Omental fat pad (tissue), 4 donors: ENCODE measurements at places on chromosomes 7 and 10. TPM values are rescaled to one million over a fixed set of nuclear protein-coding genes. Genes with fewer than 3 reads are reported as not detected.

DNA sequence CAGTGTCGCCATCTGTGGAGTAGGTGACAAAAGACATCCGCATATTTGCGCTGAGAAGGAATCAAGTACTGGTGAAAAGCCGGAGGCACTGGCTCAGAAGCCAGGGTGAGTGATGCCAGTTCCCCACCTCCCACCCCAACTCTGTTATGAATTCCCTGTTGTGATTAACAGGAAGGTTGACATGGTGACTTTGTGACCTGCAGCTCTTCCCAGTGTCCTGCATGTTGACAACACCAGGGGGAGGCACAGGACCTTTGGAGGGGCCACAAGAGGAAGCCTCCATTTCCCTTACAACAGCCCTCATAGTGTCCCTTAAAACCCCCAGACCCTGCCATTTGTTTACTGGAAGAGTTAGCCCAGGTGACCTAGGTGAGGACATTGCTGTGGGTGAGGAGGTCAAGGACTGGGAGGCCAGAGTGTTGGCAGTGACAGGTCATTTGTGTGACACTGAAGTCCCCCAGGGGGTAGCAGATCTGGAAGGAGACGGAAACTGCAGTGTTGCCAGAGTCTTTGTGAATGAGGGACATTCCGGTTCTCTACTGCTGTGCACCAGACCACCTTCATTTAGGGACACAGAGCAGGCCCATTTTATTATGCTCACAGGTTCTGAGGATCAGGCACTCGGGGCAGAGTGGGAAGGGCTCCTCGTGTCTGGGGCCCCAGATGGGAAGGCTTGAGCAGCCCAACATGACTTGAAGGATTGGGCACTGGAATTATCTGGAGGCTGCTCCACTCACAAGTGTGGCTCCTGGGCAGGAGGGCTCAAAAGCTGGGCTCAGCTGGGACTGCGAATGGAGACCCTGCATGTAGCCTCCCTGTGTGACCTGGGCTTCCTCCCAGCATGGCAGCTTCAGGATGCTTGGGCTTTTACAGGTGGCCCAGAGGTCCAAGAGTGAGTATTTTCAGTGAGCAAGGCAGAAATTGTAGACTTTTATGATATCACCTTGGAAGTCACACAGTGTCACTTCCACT is 13.0 kb upstream of the ANTXRL start:
- DNase-seq = no peak

- DNase-seq = no peak
These were observed 567.6 kb downstream of the PTPRN2 start for GRCh38 chr7:158019726-158020705.

- DNase-seq = peak; percentile 72
These were observed at the start of the genes BCCIP and UROS for GRCh38 chr10:125822878-125823662. BCCIP (plus strand) TSS chr10:125823546; CDS start chr10:125823558, 12 bp downstream. UROS (minus strand) TSS chr10:125823258; CDS start chr10:125816499, 6,759 bp downstream.

- DNase-seq = no peak
These were observed 206.8 kb upstream of the MTPN start for GRCh38 chr7:136183981-136184380.

GRCh38 chr10:598415-599170 is 90.9 kb downstream of the DIP2C start:
- DNase-seq = no peak

DNA sequence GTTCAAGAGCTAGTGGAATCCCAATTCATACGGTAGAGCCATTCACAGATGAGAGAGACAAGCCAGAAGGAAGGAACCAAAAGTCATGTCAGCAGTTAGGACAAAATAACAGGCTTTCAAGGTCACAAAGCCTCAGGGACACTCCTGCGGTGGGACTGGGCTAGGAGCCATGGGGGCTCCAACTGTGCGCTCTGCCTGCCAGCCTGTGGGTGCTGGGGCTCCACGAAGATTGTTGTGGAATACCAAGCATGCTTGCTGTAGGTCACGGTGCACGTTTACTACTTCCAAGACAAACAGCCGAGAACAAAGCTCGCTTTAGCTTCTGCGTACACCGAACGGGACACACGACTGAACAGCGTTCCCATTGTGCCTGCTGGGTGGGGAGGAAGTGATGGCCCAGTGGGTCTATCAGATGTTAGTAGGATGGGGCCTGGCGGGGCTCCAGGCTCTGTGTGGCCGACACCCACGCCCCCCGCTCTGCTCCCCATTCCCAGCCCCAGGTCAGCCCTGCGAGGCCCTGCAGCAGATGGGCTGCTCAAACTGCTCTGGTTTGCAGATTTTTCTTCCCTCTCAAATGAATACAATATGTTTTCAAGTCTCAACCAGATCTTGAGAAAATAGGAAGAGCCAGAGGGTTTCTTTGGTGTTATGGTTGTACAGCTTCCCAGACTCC is 158.9 kb downstream of the EGFR start:
- DNase-seq = no peak

- DNase-seq = no peak
These were observed 103.5 kb downstream of the AGMO start for GRCh38 chr7:15457990-15458955.

- DNase-seq = no peak
These were observed 123.4 kb upstream of the PDLIM1 start for GRCh38 chr10:95414016-95414830.

DNA sequence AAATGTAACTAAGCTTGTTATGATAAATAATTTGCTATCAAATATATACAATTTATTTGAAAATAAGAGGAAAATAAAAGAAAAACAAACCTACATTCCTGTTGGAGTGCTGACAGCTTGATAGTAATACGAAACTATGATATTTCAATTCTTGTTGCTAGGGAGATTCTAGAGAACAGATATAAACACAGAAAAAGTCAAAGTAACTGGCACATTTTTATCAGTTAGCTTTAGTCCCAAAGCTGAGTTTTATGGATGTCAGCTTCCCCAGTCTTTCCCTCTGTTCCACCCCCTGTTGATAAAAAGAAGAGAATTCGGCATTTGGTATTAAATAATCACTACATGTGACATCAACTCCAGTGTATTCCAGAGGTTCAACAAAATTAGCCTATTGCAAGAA is 1134.0 kb downstream of the XPNPEP1 start:
- DNase-seq = no peak

DNA sequence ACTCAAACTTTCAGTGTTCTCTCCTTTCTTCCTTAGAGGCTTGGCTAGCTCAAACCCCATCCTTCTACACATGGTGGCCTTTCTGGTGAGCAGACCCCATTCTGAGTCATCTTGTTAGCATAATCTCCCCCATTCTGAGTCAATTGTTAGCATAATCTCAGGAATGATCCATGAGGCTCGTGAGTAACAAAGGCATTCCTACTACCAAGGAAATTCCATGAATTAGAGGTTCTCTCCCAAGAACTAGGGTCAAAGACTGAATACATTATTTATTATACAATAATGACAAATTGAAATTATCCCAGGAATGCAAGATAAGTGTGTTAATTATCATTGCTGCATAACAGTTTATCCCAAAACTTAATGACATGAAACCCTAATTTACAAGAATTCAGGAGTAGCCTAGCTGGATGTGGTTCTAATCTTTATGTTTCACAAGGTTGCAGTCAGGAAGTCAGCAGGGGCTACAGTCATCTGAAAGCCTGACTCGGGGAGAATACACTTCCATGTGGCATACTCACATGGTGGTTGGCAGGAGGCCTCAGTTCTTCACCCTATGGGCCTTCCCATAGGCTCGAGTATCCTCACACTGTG is 100.2 kb downstream of the MMRN2 start:
- DNase-seq = no peak

- no peak for DNase-seq
These were observed 163.4 kb downstream of the RAPGEF5 start for GRCh38 chr7:22193450-22193983.

- no peak for DNase-seq
These were observed 84.3 kb upstream of the CACNA2D1 start for GRCh38 chr7:82527851-82528250.

- no peak for DNase-seq
These were observed 186.1 kb downstream of the PRKG1 start for GRCh38 chr10:51260376-51260775.

- no peak for DNase-seq
These were observed 173.2 kb downstream of the EBF3 start for GRCh38 chr10:129790715-129791446.

- DNase-seq = no peak
These were observed 982.0 kb downstream of the SORCS1 start for GRCh38 chr10:106182542-106182941.

DNA sequence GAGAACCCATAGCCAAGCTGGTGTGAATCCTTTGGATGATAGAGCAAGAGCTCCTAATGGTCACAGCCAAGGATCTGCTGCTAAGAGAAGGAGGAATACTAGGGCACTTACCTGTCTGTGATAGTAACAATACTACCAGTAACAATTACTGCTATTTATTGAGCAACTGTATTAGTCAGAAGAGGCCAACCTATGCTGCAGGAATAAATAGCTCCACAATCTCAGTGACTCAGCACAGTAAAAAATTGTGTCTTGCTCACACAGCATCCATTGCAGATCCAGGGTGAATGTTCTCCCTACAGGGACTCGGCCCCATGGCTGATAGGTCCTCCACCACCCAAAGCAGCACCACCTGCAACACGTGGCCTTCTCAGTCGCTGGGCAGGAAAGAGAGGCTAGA is 257.6 kb upstream of the ZMIZ1 start:
- no peak for DNase-seq

- peak; percentile 23 for DNase-seq
These were observed 48.3 kb downstream of the PDGFA start for GRCh38 chr7:471191-471865.

DNA sequence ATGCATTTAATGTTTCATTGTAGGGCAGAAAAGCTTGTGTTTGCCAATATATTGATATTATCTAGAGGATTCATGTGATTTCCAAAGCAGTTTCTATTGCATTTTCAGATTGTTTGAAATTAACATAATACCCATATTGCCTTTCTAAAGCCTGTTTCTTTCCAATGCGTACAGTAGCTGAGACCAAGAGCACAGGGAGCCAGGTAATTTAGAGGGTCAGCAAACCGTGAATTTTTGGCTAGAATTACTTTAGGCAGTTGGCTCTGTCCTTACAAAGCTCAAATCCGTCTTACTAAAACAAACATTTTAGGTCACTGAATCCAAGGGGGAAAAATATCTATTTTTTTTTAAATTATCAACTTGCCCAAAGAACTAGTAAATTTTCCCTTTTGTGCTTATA is 604.9 kb upstream of the ADARB2 start:
- no peak for DNase-seq

- DNase-seq = no peak
These were observed 107.2 kb upstream of the STEAP1B start for GRCh38 chr7:22607180-22607579.

DNA sequence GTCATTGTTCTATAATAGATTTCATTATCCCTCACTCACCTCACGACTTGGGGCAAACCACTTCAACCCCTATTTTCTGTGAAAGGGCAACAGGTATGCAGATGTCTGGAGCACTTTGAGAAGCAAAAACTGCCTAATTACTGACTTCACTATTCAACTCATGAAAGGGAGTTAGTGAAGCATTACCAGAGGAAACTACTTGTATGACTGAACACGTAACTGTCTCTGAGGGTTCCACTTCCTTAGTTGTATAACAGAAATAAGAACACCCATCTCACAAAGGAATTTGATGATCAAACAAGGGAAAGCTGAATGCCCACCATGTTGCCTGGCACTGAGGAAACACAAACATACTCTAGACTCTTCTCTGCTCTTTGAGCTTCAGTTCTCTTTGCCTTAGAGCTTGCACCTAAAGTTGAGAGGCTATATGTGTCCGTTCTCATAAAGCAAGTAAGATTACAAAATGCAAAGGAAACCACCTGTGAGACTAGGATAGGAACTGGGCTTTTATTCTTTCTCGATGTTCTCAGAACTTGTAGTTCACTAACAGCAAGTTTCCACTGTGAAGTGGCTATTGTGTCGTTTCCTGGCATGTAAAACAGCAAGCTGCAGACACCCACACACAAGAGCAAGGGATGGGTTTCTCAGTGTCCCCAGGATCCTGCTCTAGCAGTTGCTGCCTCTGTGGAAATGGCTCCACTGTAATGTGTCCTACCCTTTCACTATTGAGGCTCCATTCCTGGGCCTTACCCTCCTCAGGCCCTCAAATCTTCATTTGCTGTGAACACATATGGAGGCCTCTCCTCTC is 2.6 kb downstream of the TMEM243 start:
- DNase-seq = no peak

DNA sequence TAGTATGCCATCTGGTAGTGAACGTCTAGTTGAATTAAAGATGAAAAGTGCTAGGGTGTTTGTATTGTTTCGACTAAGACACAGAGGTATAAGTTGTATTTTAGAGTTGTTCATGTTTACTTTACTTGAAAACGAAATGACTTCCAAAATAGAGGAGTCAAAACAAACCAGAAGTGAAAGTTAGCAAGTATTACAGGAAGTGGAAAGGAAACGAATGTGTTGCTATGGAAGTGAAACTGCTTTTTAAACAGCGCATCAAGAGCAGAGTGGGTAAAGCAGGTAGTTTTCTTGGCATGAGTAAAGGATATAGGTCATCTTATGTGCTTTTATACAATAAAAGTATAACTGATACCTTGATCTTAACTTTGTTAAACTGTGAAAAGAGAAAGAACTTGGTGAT is 20.0 kb upstream of the GALNTL5 start:
- DNase-seq = no peak

- DNase-seq = no peak
These were observed 1.1 kb downstream of the NDUFB2 start for GRCh38 chr7:140697447-140698143.

DNA sequence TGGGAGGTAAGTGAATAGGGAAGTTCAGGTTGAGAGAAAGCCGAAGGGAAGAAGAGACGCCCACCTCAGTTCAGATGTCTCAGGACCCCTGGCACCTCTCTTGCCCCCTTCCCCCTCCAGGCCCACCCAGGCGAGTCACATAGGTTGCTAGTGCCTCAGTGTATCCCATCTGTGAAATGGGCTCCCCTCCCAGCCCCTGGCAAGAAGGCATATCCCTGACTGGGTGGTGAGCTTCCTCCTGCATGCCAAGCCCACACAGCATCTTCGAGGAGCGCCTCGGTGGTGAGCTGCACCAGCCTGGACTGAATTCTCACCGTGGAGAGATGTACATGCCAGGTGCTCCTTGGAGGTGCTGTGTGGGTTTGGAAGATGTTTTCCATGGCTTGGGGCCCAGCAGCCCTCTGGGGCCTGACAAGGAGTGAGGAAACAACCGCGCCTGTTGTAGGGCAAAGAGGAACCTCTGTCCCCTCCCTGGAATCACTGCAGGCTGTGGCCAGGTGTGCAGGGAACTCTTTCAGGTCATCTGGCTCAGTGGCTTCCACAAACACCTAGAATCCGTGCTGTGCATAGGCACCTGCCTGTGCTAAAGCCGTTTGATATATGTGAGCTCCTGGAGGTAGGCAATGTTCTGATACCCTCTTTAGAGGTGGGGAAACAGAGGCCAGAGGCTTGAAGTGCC is 45.1 kb downstream of the UNC5B start:
- no peak for DNase-seq

GRCh38 chr10:121598263-121599249 is at the start of gene FGFR2:
FGFR2 (minus strand) TSS chr10:121598444; CDS start chr10:121593817, 4,627 bp downstream.
- no peak for DNase-seq

Gene TEX36
- not detected for total RNA-seq

Gene NKX1-2
- not detected for total RNA-seq

Gene IFIT3
- total RNA-seq = 11.3 TPM

Gene CALCR
- total RNA-seq = 0.50 TPM

Gene WDR86
- 41.5 TPM for total RNA-seq

Gene RPP38
- 10.3 TPM for total RNA-seq

Gene SFR1
- 7.0 TPM for total RNA-seq

Gene ANKRD16
- total RNA-seq = 5.1 TPM

Gene PRKG1
- total RNA-seq = 36.4 TPM

Gene RBM20
- 3.5 TPM for total RNA-seq
